Activated CD4-positive, alpha-beta T cell treated with anti-CD3 and anti-CD28 coated beads, Interleukin-2, amount 50 U/mL, for 16 hours (primary cell): ENCODE measurements at places on chromosomes 4 and X.

DNA sequence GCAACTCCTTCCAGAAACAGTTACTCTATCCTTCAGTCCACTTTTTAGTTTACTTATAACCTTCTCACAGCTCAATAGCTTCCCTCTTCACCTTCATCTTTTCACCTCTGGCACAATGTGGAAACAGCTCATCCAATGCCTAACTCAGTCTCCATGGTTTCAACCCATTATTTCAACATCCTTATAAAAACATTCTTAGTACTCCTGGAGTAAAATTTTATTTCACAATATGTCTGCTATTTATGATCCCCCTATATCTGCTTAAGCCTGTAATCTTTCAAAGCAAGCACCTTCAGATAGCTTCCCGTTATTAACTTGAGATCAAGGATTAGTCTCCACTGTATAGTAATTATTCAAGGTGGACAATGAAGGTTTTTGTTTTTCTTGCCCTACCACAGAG lies 156.3 kb downstream of the GASK1B start:
- no peak for DNase-seq

DNA sequence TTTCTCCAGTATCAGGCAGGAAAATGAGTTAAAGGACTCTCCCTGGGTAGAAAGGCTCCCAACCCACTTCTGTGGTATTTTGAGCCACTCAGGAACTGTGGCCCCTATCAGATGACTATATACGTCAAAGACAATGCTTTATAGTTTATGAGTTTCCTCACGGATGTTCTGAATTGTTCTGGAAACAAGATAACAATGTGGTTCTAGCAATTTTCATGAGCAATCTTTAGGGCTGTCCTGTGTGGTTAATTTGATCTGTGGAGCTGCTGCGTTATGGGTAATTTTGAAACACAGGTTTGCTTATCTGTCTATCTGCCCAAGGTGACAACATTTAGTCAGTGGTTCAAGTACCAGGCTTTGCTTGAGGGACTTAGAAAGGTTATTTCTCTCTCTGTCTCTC lies 46.7 kb upstream of the IL2 start:
- DNase-seq = peak; percentile 61

- DNase-seq = no peak
Measured at GRCh38 chrX:69289046-69289792, 124.0 kb upstream of the PJA1 start.

- DNase-seq = no peak
Measured at GRCh38 chr4:145786830-145787229, 106.9 kb downstream of the C4orf51 start.

DNA sequence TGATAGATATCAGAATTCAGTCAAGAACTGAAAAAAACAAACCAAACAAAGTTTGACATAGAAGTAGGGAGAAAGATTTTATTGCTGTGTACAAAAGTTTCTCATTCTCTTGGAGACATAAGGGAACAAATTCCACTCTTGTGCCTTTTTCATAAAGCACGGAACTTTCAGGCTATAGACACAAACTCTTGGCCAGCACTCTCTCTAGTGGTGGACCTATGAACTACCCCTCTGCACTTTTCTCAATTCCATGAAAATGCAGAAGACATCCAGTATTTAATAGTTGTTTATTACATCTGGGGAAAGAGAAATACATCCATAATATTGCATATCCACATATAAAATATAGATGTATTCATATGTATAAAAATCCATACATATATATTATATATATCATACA lies 291.6 kb upstream of the HS3ST1 start:
- no peak for DNase-seq

DNA sequence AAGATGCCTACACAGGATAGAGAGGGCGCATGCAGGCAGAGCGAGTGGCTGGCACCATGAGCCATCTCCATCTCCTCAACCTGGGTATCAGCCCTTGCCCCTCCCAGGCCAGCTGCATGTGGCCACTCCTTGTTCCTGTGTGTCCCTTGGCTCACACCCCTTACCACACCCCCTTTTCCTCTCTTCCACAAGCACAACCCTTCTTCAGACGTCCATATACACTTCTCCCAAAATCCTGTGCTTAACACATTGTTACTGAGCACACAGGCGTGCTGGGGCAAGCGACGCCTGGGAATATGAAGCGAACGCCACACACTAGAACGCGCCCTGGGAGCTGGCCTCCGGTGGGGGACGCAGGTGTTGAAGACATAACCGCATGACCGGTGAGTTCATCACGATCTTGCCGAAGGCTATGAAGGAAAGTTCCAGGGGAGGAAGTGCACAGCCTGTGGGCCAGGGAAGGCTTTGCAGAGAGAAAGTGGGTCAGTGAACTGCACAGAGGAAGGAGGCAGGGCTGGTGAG lies 19.1 kb upstream of the KIAA0232 start:
- DNase-seq = no peak

- no peak for DNase-seq
Measured at GRCh38 chr4:83128240-83128929, 13.9 kb upstream of the PLAC8 start.

GRCh38 chr4:183455431-183456195 lies 11.2 kb downstream of the CDKN2AIP start:
- no peak for DNase-seq

DNA sequence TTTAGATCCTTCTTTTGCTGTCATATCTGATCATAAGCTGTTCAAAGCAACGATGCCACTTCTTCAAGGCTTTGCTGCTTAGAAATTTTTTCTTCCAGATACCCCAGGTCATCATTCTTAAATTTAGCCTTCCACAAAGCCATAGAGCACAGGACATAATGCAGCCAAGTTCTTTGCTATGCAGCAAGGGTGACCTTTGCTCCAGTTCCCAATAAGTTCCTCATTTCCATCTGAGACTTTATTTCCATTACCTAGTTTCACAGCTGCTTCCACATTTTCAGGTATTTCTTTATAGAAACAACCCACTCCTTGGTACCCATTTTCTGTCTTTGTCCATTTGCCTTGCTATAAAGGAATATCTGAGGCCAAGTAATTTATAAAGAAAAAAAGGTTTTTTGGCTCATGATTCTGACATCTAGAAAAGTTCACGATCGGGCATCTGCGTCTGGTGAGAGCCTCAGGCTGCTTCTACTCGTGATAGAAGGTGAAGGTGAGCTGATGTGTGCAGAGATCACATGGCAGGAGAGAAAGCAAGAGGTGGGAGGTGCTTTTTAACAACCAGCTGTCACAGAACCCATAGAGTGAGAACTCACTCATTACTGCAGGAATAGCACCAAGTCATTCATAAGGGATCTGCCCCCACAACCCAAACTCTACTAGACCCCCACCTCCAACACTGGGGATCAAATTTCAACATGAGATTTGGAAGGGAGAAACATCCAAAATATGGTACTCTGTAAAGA lies 11.8 kb upstream of the TASL start:
- no peak for DNase-seq

GRCh38 chrX:150362599-150363481 lies at the start of gene MAMLD1:
MAMLD1 (plus strand) TSS chrX:150363317; CDS start chrX:150445517, 82,200 bp downstream.
- DNase-seq = peak; percentile 55

- DNase-seq = no peak
Measured at GRCh38 chrX:136712650-136713310, 64.8 kb downstream of the CD40LG start.

DNA sequence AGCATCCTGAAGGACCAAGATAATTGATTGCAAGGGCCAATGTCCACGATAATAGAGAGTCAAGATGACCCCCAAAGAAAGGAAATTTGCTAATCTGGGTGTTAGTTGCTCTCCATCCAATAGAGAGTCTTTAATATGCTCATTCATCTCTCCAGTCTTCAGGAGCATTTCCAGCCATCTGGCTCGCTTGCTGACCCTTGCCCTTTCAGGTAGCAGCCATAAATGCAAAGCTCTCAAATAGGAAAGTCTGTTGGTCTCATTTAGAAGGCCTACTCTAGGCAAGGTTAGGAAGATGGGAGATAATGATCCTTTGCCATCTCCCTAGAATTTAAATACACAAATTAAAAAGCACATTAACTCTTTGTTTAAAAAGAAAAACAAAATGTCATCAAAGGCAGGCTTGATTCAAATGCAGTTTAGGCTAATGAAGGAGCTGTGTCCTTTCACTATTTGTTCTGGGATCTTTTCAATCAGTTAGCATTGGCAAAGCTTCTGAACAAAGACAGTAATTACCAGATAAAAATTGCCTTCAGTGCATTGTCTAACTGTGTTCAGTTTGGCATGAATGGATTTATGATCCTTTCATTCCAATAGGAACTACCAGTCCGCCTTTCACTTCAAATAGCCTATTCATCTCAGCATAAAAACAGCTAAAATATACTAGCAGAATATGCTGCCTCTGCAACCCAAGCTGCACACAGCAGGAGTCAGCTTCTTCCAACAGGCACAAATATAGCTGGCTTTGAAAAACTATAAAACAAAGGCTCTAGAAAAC lies 49.6 kb upstream of the ATXN3L start:
- no peak for DNase-seq

DNA sequence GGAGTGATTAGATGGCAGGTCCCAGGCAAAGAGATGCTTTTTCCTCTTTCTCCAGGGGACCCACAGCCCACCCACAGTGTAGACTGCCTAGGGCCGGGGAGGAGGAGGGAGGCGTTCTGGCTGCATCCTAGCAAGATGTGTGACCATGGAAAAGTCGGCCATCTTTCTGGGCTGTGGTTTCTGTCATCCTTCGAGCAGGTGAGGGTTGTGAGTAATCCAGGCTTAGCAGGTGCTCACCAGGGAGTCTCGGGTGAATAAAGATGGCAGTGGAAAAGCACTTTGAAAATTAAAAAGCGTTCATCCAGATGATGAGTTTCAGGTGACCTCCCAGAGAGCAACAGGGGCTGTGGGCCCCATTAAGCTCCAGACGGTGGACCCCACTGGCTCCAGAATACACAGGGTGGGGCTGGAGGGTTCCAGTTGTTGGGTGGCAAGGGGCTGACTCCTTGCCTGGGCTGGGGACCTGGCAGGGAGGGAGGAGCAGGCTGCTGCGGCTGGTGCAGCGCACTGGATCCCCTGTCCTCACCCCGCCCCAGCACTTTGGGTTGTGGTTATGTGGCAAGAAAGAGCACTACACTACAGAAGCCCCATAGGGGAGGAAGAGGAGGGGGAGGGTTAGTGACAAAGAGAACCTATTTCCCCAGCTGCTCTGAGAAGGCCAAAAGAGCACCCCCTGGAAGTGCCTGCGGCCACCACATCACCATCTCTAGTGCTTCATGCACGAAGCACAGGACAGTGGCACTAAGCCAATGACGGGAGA lies 23.7 kb downstream of the ELF4 start:
- peak; percentile 87 for DNase-seq

GRCh38 chr4:119113033-119113655 lies 22.5 kb upstream of the MYOZ2 start:
- peak; percentile 35 for DNase-seq

- no peak for DNase-seq
Measured at GRCh38 chrX:7272346-7272745, 124.4 kb upstream of the PUDP start.

- no peak for DNase-seq
Measured at GRCh38 chrX:67543818-67544217, at the start of gene AR. AR (plus strand) TSS chrX:67544021; CDS start chrX:67545147, 1,126 bp downstream.

DNA sequence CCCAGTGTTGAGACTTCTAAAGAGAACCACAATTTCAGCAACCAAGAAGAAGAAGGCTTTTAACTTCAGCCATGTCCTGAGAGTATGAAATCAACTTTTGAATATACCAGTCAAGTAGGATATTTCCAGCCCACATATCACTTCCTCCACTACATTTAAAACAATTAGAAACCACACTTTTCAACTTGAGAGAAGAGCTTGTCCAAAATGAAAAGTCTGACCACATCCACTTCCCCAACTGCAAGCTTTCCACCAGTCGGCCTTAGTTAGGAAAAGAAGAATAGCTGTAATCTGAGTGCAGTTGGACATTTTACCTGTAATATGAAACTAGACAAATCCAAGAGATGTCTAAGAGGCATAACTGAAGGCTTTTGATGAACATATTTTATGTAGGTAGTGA lies 101.9 kb upstream of the SLC7A11 start:
- no peak for DNase-seq

GRCh38 chrX:20639115-20639514 lies 372.4 kb upstream of the RPS6KA3 start:
- DNase-seq = no peak

DNA sequence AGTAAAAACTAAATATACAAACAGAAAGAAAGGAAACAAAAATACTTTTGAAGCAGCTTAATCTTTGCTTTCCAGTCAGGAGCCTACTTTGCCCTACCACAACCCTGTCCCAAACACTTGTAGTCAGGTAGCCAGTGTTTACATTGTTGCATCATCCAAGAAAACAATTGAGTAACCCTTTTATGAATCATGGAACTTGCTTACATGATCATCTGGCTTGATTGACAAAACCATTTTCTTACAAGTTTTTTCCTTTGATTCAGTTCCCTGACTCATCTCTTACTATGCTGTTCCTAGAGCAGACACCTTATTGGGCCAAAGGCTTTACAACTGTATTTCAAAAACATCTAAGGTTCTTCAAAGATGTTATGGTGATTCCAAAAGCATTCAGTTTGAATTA lies 740.1 kb downstream of the KLHL13 start:
- DNase-seq = no peak

DNA sequence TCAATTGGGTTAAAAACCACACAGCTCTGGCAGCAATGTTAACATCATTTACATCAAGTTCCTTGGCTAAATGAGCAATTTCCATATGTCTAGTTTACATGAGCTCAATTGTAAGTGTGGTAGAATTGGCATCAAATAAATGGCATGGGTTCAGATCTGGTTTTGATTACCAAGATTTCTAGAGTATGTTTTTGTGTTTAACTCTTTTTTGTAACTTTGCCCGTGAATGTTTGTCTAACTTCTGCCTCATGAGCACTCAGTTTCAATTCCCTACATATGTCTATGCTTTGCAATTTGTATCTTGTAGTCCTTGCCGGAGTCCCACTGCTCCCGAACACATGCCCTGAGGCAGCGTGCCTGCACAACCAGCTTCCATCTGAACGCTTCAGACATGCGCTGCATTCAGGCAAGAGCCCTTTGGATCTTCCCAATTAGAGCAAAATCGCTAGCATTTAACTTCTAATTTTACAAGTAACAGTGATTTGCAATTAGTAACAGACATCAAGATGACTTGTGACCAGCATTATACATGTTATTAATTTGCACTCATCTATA lies 644.4 kb downstream of the TRIML1 start:
- DNase-seq = no peak

GRCh38 chrX:39331082-39331704 lies 529.9 kb downstream of the MID1IP1 start:
- DNase-seq = peak; percentile 62

DNA sequence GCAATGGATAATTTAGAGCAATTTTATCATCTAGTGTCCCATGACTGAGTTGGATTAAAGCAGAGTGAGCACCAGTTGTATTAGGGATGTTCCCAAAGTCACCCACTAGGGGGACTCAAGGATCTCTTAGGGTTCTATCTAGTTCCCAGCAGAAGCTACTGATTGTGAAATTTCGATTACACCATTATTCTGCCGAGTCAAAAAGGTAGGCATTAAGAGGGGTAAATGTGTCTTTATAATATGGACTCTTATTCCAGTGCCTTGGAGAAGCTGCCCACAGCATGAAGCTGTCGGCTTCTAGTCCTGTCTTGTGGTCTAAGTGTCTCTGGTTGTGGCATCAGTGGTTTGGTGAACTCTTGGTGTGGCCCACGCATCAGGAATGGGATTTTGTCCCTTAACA lies 53.3 kb downstream of the RGS12 start:
- peak; percentile 67 for DNase-seq
